ENCODE measurements at places on chromosomes 1 and 21.

DNA sequence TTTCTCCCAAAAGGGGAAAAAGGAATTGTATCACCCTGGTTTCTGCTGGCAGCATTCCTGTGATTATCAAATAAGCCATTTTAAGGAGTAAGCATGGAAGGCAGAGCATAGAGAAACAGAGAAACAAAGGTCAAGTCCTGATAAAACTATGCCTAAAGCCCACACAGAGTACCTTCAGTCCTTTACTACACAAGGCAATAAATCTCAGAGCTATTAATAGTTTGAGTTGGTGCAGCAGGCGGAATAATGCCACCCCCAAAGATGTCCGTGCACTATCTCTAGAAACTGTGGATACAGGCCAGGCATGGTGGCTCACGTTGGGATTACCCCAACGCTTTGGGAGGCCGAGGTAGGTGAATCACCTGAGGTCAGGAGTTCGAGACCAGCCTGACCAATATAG, 58.1 kb upstream of the ZBTB40 start:
- DNase-seq, result no peak

- DNase-seq, result no peak
Measured at GRCh38 chr1:60133848-60134247, 60.3 kb upstream of the C1orf87 start.

- no peak for DNase-seq
Measured at GRCh38 chr1:56424744-56425493, 154.4 kb downstream of the PLPP3 start.

DNA sequence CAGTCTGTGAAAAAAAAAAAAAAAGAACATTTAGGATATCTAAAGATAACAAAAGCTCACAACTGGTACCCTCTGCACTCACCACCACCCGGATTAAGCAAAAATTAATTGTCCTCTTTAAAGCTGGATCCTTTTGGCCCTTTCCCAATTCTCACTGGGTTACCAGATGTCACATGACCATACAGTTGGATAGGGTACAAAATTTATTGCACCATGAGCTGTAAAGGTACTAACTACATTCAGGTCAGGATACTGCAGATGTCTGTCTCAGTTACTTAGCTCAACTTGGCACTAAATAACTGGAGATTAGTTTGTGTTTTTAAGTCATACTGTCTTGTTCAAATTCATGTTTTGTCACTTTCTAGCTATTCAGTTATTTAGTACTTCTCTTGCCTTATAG, 96.3 kb downstream of the GPATCH2 start:
- no peak for DNase-seq

Measured in stimulated activated CD4-positive, alpha-beta T cell treated with anti-CD3 and anti-CD28 coated beads, TNF-alpha, amount 100 ng/mL, for 24 hours (primary cell).